Dorsolateral prefrontal cortex (tissue), 122 donors: ENCODE measurements at places on chromosomes 2 and 18.

DNA sequence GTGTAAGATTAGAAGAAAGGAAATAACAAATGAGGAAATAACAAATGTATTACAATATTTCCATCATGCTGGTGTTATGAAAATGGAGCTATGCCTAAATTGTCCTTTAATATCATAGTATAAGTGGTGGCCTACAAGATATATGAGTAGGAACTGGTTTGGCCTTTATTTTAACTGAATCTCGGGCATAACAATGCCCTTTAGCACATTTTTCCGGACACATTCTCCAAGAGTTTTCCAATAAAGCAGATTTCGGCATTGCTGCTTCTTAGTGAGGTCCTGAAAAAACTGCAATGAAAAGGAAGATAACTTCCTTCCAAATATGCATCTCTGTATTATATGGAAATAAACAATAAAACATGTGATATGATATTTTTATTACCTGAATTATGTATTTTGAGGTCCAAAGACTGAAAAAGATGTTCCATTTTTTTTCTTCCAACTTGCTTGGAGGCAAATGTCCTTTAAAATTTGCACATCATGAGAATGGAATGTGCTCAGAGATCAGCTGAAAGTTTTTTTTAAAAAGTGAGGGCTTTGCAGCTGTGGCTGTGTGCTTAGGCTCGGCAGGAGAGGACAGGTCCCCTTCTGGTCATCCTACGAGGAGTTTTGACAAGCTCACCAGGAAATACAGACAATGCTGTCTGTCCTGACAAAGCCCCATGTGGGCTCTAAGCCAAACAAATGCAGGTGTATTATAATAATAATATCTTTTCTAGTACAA is 132.3 kb upstream of the RND3 start:
- no peak for DNase-seq

DNA sequence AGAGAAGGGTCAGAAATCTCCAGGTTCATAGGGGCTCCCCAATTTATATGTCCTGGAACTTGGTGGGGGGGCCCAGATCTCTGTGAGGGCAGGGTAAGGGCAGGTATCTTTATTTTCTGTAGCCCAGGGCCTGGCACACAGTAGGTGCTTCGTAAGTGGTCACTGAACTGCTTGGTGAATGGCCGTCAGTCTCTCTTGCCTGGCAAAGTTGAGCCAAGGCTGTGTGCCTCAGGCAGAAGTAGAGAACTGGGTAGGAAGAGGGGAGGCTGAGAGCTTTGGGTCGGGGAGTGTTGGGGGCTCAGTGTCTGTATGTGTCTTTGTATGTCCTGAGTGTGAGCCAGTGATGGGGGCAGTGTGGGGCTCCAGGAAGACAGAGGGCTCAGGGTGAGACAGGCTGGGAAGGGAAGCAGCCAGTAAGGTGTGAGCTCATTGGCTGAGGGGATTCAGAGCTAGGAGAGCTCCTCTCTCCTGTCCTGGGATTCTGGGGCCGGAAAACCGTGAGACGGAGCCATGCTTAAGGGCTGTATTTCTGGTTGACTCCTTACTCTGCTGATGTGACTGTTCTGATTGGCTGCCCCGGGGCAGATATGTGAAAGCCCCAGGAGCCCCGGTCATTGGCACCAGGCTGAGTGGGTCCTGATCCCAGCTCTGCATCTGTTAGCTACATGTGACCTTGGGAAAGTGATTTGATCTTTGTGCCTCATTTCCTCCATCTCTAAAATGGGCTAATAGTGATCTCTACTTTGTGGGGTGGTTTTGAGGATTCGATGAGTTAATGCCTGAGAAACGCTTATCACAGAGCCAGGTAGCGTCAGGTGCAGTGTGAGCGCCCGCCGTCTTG is 30.3 kb downstream of the STEAP3 start:
- DNase-seq, result no peak

- DNase-seq, result no peak
Measured at GRCh38 chr2:213148572-213149261, 2.7 kb downstream of the IKZF2 start.

GRCh38 chr2:235647264-235647663 is 153.4 kb downstream of the AGAP1 start:
- no peak for DNase-seq

DNA sequence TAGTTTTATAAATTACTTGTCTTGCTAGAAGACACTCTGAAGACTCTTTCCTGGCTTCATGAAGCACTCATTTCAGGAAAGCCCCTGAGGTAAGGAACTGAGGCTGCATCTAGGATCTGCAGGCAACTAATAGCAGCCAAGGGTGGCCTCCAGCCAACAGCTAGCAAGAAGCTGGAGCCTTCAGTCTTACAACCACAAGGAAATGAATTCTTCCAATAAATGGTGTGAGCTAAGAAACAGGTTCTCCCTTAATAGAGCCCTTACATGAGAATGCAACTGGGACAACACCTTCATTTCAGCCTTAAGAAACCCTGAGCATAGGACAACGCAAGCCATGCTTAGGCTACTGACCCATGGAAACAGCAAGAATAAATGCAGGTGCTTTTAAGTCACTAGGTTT is 254.6 kb upstream of the RBBP8 start:
- DNase-seq, result no peak
